Right cardiac atrium (tissue), 5 donors: ENCODE measurements at places on chromosomes 4 and X.

- no peak for DNase-seq
Measured at GRCh38 chr4:1590244-1590643, 93.9 kb downstream of the FAM53A start.

DNA sequence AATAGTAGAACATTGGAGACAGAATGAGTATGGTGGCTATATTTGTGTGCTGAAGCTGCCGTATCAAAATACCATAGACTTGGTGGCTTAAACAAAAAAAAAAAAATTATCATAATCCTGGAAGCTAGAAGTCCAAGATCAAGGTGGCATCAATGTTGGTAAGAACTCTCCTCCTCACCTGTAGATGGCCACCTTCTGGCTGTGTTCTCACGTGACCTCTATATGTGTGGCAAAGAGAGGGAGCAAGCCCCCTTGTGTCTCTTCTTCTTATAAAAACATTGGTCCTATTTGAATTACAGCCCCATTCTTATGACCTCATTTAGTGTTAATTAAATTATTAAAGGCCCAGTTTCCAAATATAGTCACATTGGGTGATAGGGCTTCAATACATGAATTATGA, 1640.9 kb upstream of the PCDH7 start:
- no peak for DNase-seq

DNA sequence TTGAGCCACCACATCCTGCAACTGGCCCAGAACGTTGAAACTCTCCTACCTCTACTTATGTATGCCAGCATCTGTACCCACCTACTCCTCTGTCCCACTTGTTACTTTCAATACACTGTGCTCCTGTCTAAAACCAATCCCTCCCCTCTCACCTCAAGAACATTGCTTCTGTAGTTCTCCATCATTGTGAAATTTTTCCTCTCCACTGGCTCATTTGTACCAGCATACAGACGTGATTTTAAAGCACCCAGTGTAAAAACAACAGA, 25.5 kb upstream of the USO1 start:
- no peak for DNase-seq

DNA sequence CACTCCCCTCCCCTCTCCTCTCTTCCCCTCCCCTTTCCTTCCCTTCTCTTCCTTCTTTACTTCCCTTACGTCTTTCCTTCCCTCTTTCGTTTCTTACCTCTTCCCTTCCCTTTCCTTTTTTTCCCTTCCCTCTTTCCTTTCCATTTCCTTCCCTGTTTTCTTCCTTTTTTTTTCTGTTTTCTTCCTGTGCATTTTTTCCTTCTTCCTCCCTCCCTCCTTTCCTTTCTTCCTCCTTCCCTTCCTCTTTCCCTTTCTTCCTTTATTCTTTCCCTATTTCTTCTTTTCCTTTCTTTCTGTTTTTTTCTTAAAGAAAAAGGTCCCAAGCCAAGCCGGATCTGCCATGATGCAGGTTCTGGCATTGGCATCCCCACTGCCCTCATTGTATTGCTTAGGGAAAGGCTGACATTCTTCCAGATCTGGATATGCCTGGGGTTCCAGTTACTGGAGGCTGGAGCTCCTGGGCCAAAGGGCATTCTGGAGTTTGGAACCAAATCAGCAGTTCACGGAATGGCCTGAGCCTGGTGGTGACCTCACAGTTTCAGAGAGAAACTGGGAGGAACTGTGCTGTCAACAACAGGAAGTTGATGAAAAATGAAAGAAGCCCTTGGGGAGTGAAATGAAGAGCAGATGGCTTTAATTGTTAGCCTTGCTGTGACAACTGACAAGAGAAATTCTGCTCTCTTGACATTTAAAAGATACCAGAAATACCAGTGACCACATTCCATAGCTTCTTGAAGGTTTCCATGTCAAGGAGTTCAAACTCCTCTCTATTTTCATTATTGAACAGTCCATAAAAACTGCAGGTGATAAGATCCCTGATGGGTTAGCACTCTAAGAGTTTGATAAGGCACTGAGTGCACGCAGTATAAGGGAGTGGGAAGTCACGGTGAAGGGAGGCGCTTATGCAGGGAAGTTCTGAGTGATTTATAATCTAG, 622.1 kb downstream of the SPRY1 start:
- DNase-seq: peak; percentile 73

- DNase-seq: no peak
Measured at GRCh38 chr4:168138143-168138542, 45.8 kb downstream of the ANXA10 start.

DNA sequence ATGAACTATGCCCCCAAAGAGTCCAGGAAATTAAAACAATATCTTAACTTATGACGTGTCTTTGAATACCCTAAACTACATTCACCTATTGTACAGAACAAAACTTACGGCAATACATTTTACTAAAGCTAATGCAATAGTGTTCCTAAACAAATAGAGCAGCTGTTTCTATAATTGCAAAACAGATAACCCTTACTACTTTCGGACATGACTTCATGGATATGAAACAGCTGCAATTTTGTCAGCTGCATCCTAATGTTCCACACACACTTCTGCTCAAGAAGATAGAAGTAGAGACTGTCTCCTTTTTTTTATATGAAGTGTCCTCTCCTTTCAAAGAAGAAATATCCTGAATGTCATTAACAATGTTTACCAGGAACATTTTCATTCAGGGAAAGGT, 174.9 kb downstream of the ACTRT1 start:
- no peak for DNase-seq
